Lung (tissue), 17 donors: ENCODE measurements at places on chromosomes 11 and 22.

DNA sequence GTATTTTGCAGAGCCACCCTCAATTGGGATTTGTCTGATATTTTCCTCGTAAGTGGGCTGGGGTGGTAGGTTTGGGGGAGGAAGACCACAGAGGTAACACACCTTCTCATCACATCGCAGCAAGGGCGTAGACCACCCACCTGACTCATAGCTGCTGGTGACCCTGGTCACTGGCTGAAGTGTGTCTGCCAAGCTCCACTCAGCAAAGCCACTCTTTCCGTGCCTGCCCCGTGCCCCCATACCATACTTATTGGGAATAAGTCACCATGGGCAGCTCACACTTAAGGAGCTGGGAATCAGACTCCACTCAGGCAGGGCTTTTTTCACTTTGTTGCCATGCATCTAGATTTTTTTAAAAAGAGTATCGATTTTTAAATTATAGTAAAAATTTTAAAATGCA lies 111.6 kb downstream of the PHF21B start:
- DNase-seq, result no peak

- DNase-seq, result no peak
These were observed 5.3 kb downstream of the SMIM38 start for GRCh38 chr11:69161117-69161407.

- peak; percentile 43 for DNase-seq
These were observed 531 bp downstream of the PIM3 start for GRCh38 chr22:49961005-49961600.

GRCh38 chr11:111949519-111950426 lies 12.6 kb downstream of the DIXDC1 start:
- no peak for DNase-seq

GRCh38 chr22:29306835-29307595 lies 565 bp downstream of the GAS2L1 start:
- peak; percentile 88 for DNase-seq
